Breast epithelium (tissue), 4 donors: ENCODE measurements at places on chromosomes 7 and 10.

DNA sequence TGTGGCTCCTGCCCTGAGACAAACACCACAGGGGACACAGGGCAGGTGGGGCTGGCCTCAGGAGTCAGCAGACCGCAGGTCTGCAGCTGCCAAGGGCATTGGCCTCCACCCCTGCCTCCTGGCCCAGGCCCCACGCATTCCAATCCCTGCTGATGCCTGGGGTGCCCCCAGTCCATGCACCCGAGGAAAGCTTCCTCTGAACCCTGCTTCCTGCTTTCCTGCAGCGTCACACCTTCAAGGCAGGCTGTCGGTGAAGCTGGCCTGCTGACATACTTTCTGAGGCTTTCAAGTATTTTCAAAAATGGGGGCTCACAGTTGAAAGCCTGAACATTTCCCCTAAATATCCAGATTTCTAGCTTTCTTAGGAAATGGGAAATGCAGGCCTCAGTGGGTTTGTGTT, 22.5 kb upstream of the ANTXRL start:
- no peaks in the 10 kb centered on the region for H3K36me3 ChIP-seq
- H3K27ac ChIP-seq = no peak overlapping the region
- no peak for DNase-seq
- no peaks in the 10 kb centered on the region for H3K4me1 ChIP-seq
- H3K27me3 ChIP-seq = no peaks in the 10 kb centered on the region
- no peak overlapping the region for H3K4me3 ChIP-seq

DNA sequence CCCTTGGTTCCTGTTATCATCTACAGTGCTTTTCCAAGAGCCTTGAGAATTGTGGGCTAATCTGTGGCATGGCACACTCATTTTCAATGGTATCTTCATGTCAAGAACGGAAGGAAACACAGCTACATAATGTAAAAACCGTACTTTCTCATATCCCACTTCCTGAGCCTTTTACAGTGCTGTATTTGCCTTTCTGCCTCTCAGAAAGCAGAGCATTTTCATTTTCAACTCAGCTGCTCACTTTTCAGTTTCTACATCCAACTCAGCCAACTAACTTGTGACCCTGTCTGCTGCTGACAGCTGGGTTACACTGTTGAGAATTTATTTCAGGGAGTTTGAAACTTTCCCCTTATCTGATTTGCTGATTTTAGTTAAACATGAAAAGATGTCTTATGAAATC, 875.8 kb upstream of the KCND2 start:
- H3K27me3 ChIP-seq = no peaks in the 10 kb centered on the region
- H3K36me3 ChIP-seq = no peaks in the 10 kb centered on the region
- no peaks in the 10 kb centered on the region for H3K4me1 ChIP-seq

- no peak for DNase-seq
- no peaks in the 10 kb centered on the region for H3K27me3 ChIP-seq
- no peak overlapping the region for H3K4me3 ChIP-seq
- H3K36me3 ChIP-seq = no peaks in the 10 kb centered on the region
- no peak overlapping the region for H3K27ac ChIP-seq
- H3K4me1 ChIP-seq = no peaks in the 10 kb centered on the region
Measured at GRCh38 chr7:1326511-1326785, 93.8 kb downstream of the UNCX start.

GRCh38 chr10:113739577-113739976, 11.9 kb upstream of the PLEKHS1 start:
- H3K4me3 ChIP-seq = no peak overlapping the region
- no peak for DNase-seq
- H3K27me3 ChIP-seq = no peaks in the 10 kb centered on the region
- no peaks in the 10 kb centered on the region for H3K4me1 ChIP-seq

- H3K36me3 ChIP-seq = no peaks in the 10 kb centered on the region
- no peaks in the 10 kb centered on the region for H3K27me3 ChIP-seq
- no peak for DNase-seq
- H3K27ac ChIP-seq = no peak overlapping the region
Measured at GRCh38 chr10:22805304-22805703, 90.9 kb upstream of the PIP4K2A start.

- no peak overlapping the region for H3K27ac ChIP-seq
- H3K27me3 ChIP-seq = no peaks in the 10 kb centered on the region
- H3K4me3 ChIP-seq = no peak overlapping the region
Measured at GRCh38 chr10:79187121-79187940, 118.6 kb downstream of the ZMIZ1 start.

- H3K4me1 ChIP-seq = no peaks in the 10 kb centered on the region
- H3K4me3 ChIP-seq = no peak overlapping the region
- no peak for DNase-seq
- H3K27me3 ChIP-seq = no peaks in the 10 kb centered on the region
- H3K36me3 ChIP-seq = no peaks in the 10 kb centered on the region
Measured at GRCh38 chr7:159218170-159218569, 73.5 kb upstream of the VIPR2 start.

DNA sequence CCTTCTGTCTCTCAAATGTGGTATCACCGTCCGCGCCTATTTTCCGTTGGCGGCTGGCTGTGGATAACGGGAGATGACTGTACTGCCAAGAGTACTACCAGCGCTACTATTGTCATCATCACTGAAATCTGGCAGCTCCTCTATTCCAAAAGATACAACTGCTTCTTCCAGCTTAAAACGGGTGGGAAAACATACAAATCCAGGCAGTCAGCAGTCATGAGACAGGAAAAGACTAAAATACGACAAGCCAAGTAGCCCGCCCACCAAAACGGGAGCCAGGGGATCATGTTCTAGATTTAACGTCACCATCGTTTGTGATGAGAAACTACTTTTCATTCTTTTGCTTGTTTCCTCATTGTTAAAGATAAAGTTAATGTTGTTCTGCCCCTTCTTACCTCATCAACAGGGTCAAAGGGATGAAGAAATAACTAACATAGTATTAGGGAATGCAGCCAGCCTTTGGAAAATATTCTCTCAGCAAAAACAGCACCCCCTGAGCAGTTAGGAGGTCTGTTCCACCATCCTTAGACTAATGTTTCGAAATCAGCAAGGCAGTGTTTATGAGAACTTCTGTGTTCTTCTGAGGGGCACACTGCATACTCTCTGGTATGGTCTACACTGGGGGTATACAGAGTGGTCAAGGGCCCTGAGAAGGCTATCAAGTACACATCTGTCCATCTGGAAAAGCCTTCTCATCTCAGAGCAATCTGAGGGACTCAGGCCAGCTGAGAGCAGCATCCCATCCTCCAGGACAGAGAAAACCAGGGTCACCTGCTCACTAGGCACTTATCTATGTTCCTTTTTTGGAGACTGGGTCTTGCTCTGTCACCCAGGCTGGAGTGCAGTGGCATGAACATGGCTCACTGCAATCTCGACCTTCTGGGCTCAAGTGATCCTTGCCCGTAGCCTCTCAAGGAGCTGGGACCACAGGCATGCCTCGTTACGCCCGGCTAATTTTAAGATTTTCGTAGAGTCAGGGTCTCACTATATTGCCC, 47.5 kb downstream of the GNA12 start:
- H3K4me3 ChIP-seq = no peak overlapping the region
- no peaks in the 10 kb centered on the region for H3K4me1 ChIP-seq
- no peaks in the 10 kb centered on the region for H3K36me3 ChIP-seq
- peak overlapping the region; percentile 76 for H3K27ac ChIP-seq

DNA sequence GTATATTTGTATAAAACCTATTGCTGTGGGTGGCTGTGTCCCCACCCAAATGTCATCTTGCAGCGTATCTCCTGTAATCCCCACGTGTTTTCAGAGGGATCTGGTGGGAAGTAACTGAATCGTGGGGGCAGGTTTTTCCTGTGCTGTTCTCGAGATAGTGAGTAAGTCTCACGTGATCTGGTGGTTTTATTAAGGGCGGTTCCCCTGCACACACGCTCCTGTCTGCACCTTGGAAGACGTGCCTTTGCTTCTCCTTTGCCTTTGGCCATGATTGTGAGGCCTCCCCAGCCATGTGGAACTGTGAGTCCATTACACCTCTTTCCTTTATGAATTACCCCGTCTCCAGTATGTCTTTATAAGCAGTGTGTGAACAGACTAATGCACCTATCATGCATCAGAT, 97.6 kb downstream of the DYNC2I1 start:
- no peaks in the 10 kb centered on the region for H3K4me1 ChIP-seq
- H3K4me3 ChIP-seq = no peak overlapping the region
- no peak for DNase-seq

GRCh38 chr7:30997316-30997715, 33.6 kb downstream of the GHRHR start:
- H3K4me3 ChIP-seq = no peak overlapping the region
- DNase-seq = no peak
- peak overlapping the region; percentile 61 for H3K27ac ChIP-seq
- no peaks in the 10 kb centered on the region for H3K36me3 ChIP-seq

GRCh38 chr7:25379351-25380300, 151.3 kb upstream of the NPVF start:
- H3K36me3 ChIP-seq = no peaks in the 10 kb centered on the region
- H3K4me3 ChIP-seq = no peak overlapping the region
- no peaks in the 10 kb centered on the region for H3K27me3 ChIP-seq
- no peak for DNase-seq
- H3K27ac ChIP-seq = no peak overlapping the region

DNA sequence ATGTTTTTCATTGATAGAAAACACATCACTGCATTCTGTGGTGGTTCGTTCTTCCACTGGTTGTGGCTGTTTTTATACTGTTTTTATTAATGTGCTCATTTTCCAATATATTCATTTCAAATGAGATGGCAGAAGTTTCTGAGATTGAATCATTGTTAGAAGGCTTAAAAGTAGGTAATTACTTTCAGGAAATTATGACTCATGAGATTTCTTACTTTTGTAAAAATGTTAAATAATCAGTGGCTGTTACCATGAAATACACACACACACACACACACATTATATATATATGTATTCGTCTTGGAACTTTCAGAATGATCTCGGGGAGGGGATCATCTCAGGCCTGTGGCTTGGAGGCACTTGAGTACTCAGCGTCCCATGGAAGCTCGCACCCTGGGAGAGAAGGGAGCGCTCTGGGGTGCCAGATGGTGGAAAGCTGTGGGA, 66.1 kb downstream of the ZMYND11 start:
- H3K4me3 ChIP-seq = no peak overlapping the region
- no peak overlapping the region for H3K27ac ChIP-seq
- no peaks in the 10 kb centered on the region for H3K36me3 ChIP-seq
- DNase-seq = no peak
- no peaks in the 10 kb centered on the region for H3K4me1 ChIP-seq
- H3K27me3 ChIP-seq = no peaks in the 10 kb centered on the region

DNA sequence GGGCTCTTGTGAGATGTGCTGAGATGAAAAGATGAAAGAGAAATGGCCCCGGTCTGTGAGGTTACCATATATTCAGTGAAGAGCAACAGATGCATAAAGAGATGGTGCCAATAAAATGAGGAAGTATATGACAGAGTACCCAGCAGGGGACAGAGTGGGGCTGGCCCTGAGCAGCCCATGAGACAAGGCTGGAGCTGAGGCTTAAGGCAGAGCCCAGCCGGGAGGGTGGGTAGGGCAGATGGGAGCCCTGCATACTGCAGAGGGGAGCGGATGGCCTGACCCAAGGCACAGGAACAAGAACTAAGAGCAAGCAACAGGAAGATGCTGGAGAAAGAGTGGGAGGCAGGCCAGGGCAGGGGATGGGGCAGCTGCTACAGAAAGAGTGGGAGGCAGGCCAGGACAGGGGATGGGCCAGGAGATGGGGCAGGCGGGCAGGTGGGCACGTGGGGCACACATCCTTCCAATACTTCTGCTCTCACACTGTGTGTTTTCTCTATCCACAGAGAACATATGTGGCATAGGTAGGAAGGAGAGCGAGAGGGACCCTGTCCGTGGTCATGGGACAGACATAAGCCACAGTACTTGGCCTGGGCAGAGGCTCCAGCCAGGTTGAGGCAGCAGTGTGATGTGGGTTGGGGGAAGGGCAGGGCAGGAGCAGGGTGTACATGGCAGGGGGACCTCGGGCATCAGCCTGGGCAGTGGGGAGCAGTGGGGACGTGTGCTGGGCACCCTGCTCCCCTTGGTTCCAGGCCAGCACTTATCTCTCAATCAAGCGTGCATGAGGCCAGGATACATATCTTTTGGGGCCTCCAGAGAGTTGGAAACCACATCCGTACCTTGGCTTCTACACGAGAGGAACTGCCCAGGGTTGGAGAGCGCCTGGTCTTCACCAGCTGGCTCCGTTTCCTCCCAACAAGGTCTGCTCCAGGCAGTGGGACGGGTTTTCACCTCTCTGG, 91.6 kb upstream of the IKZF1 start:
- no peaks in the 10 kb centered on the region for H3K36me3 ChIP-seq
- DNase-seq = no peak
- H3K4me1 ChIP-seq = no peaks in the 10 kb centered on the region
- H3K27ac ChIP-seq = no peak overlapping the region

- no peak for DNase-seq
- no peaks in the 10 kb centered on the region for H3K4me1 ChIP-seq
- no peaks in the 10 kb centered on the region for H3K27me3 ChIP-seq
- H3K36me3 ChIP-seq = no peaks in the 10 kb centered on the region
- no peak overlapping the region for H3K27ac ChIP-seq
- no peak overlapping the region for H3K4me3 ChIP-seq
Measured at GRCh38 chr7:143958781-143959180, 4.1 kb downstream of the OR2F1 start.

DNA sequence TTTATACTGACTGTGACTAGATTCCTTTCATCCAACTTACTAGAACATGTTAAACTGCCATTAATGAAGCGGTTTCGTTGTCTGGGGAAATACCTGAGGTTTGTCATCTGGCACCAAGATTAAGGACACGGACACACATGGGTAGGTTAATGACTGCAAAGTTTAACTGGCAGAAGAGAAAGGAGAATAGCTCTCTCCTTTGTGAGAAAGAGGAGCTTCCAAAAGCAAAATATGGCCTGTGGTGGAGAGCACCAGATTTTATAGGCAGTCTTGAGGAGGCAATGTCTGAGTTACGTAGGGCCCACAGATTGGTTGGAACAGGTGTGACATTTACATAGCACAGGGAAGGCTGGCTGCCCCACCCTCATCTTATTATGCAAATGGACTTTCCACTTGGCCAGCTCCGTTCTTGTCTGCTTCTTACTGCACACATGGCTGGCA, 1193.0 kb upstream of the CELF2 start:
- no peak overlapping the region for H3K27ac ChIP-seq
- H3K4me1 ChIP-seq = no peaks in the 10 kb centered on the region
- H3K4me3 ChIP-seq = no peak overlapping the region
- no peaks in the 10 kb centered on the region for H3K27me3 ChIP-seq

- no peak overlapping the region for H3K4me3 ChIP-seq
- H3K27ac ChIP-seq = no peak overlapping the region
- H3K4me1 ChIP-seq = no peaks in the 10 kb centered on the region
- H3K27me3 ChIP-seq = no peaks in the 10 kb centered on the region
- no peak for DNase-seq
Measured at GRCh38 chr7:24560772-24561171, 12.5 kb upstream of the PALS2 start.
